ENCODE measurements at places on chromosomes 2 and 18.

- DNase-seq: no peak
Observed at GRCh38 chr2:869357-869871, 81.2 kb upstream of the SNTG2 start.

DNA sequence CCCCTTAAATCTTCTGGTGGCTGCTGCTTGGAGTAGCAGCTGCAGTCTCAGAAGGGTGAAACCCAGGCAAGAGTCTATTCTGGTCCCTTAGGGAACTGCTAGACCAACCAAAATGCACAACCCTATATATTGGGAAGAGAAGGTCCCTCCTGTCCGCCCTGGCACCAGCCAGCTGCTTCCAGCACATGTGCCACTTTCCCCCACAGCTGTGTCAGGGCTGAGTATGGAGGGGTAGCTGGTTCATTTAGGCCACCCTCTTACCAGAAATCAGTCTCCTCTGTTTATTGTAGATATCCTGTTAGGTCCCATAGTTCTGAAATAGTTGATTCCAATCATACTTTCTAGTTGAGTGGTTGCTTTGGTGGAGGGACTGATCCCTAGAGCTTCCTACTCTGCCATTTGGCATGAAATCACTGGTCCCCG lies 68.9 kb downstream of the BIRC6 start:
- DNase-seq: no peak

- DNase-seq: no peak
Observed at GRCh38 chr2:136178941-136179601, 61.1 kb upstream of the CXCR4 start.

DNA sequence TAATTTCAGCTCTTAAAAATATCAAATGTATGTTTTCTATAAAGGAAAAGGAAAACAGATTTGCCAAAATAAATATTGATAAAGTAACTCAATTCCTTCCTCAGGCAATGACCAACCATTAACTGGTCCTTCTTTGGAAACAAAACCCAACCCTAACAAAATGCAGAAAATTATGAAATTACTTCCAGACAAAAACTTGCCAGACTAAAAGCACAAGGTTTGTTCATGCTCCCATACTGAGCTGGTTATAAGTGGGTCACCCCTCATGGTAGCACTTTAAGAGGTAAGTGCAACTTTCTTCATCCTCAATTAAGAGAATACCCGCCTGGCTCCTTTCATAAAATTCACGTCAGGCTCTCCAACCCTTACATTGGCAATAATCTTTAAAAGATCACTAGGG lies 31.1 kb upstream of the TTC32 start:
- no peak for DNase-seq

GRCh38 chr18:48819276-48819675 lies 131.5 kb downstream of the SMAD7 start:
- DNase-seq: no peak

GRCh38 chr18:76627444-76627843 lies 132.4 kb upstream of the ZNF516 start:
- DNase-seq: no peak

DNA sequence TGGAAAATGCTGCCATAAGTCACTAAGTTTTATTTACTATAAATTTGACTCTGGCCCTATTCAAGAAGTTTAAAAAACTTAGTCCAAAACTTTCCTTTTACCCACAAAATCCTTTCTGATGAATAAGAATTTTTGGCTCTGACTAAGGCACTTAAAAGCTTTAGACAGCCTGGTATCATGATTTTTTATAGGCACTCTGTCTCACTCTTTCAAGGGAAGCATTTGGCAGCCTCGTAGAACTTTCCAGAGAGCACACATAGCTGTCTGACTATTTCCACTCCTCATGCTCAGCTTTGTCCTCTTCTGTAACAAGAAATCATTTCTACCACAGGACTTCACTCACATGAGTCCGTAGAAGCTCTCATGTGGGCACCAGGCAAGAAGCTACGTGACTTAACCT lies 32.3 kb upstream of the XDH start:
- peak; percentile 38 for DNase-seq

DNA sequence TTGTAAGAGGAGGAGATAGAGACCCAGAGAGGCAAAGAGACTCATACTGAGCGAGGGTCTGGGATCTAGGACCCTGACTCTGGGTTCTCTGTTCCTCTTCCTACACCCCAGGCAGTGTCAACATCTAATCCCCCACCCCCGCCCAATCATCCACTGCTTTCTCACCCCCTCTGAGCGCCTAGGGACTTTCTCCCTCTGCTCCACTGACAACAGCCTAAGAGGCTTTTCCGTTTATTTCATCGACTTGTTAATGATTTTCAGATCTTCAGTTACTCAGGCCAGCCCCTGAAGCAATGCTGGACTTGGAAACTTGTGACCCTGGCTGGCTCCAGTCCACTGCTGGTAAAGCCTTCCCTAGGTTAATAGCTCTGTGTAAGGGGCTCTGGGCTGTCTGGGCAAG lies 65.1 kb downstream of the TFCP2L1 start:
- no peak for DNase-seq

DNA sequence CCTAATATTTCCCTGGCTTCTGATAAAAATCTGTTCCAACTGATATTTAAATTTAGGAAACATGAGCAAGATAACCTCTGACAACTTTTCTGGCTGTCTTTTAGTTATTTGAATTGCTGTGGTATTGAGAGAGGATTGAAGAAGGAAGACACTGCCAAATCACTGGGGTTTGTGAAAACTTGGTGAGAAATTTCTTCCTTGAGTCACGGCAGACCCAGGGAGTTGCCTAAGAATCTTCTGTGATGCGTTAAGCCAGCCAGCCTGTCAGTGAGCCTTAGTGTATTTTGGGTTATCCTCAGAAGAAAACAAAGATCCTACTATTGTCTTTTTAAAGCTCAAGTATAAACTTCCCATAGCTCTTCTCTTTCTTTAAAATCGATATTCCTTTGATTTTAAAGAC lies 17.5 kb upstream of the DOK6 start:
- no peak for DNase-seq

DNA sequence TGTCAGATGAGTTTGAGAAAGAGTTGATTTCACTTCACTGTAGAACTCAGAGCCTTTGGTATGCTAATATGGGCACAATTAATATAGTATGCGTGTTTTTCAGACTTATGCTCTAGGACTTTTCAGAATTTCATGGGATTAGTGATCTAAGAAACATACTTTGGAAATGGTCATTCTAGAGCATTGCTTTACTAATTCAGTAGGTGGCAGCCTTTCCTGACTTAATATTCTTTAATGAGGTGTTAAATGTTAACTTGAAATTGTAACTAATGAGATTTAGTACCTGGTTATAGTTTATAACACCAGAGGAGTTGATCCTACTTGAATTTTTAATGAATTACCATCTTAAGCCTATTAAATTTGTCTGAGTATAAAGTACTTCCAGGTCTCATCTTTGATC lies 28.4 kb downstream of the ACTR2 start:
- DNase-seq: no peak

- DNase-seq: no peak
Observed at GRCh38 chr2:7539077-7539476, 621.9 kb downstream of the RNF144A start.

GRCh38 chr18:8912348-8913326 lies 189.9 kb upstream of the NDUFV2 start:
- peak; percentile 38 for DNase-seq

GRCh38 chr2:69082430-69082997 lies 69.5 kb downstream of the ANTXR1 start:
- peak; percentile 79 for DNase-seq

- DNase-seq: peak; percentile 82
Observed at GRCh38 chr2:234840336-234840735, 111.5 kb upstream of the SH3BP4 start.

DNA sequence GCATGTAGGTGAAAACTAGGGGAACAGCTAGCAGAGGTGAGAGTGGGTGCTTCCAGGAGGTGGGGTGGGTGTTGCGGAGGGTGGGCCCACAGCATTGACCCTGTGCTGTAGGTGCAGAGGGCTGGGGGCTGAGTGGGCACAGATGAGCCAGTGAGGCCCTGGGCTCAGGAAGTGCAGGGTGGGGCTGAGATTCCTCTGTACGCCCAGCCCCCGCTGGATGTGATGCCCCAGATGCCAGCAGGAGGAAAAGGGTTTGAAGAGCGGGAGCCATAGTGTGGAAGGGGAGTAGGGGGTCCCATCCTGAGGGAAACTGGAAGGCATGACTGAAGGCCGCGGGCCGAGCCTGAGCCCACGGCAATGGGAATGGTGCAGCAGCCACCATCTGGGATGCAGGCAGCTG lies 14.1 kb upstream of the OTOS start:
- no peak for DNase-seq

DNA sequence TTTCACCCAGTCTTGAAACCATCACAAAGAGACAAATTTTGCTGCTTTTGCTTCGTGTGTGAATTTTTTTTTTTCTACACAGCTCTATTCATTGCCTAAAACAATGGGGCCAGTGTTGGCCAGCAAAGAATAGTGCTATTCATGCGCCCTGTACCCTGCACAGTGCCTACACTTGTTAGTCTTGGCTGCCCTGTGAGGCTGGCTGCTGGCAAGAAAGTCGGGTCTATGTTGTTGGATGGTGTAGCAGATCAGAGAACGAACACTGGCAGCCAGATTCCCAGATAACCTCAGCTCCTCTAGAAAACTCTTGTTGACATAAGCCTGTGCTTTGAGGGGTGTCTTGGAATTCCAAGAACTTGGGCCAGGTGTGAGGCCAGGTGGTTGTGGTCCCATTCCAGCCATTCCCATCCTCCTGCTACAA lies 455.7 kb upstream of the TCF4 start:
- no peak for DNase-seq

- DNase-seq: no peak
Observed at GRCh38 chr2:467892-468647, 180.2 kb upstream of the ALKAL2 start.

DNA sequence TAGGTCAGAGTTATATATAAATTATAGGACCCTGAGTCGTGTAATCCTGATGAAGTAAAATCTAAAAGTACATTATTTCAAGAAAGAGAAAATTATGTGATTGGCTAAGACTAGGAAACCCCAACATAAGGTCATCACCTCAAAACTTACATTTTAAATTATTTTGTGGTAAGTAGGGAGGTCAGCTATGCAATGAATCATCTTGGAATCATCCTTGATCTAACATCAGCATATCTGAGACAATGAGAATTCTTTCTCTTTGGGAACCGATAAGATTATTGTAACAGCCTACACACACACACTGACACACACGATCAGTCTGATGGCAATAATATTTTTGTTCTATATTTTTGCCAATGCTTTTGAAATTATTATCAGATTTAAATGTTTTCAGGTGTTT lies 904.8 kb upstream of the CHAC2 start:
- no peak for DNase-seq

DNA sequence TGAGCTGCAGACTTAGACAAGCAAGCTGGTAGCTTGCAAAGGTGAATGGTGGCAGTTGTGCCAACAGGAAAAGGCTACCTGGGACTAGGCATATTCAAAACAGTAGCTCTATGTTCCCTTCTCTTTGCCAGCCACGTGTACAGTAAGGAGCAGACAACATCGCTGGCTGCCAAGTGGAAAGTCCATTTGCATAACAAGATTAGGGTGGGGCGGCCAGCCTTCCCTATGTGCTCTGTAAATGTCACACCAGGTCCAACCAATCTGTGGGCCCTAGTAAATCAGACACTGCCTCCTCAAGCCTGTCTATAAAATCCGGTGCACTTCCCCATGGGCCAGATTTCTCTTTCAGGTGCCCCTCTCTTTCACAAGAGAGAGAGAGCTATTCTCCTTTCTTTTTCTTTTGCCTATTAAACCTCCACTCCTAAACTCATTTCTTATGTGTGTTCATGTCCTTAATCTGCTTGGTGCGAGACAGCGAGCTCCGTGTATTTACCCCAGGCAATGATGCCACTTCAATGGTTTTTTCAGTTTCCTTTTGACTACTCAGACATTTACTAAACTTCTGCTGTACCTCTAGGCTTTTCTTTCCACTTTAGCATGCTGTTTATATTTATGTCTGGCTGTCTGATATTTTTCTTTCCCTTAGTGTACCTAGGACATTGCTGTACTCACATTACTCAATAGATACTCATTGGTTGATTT lies 297.4 kb upstream of the GCFC2 start:
- no peak for DNase-seq

- DNase-seq: no peak
Observed at GRCh38 chr2:105428387-105429018, 29.7 kb upstream of the FHL2 start.

DNA sequence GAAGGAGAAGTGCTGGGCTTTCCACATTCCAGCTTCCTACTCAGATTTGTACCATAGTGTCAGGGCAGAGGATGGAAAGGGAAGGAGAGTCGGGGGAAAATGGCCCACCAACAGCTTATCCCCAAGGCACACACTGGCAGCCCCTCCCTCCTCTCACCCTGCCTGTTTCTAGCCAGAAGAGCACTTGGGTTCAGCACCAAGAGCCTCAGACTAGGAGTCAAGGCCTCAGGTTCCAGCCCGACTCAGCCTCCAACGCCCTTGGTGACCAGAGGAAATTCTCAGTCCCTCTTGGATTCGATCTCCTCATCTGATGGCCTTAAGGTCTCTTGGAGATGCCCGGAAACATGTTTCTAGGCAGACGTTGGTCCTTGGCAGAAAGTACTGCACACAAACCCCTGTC lies 53.9 kb downstream of the TNS1 start:
- DNase-seq: no peak

- DNase-seq: no peak
Observed at GRCh38 chr2:207324001-207324400, 158.3 kb upstream of the KLF7 start.

- DNase-seq: no peak
Observed at GRCh38 chr2:177921726-177922125, 150.9 kb downstream of the PDE11A start.

Data from hepatocyte (in vitro differentiated cells).